Memory B cell (primary cell): ENCODE measurements at places on chromosomes 1 and 21.

GRCh38 chr1:24202987-24203386 is 15.9 kb upstream of the IFNLR1 start:
- DNase-seq, result no peak
- no peaks in the 10 kb centered on the region for H3K36me3 ChIP-seq
- peaks cover 2% of the 10 kb centered on the region for H3K27me3 ChIP-seq

DNA sequence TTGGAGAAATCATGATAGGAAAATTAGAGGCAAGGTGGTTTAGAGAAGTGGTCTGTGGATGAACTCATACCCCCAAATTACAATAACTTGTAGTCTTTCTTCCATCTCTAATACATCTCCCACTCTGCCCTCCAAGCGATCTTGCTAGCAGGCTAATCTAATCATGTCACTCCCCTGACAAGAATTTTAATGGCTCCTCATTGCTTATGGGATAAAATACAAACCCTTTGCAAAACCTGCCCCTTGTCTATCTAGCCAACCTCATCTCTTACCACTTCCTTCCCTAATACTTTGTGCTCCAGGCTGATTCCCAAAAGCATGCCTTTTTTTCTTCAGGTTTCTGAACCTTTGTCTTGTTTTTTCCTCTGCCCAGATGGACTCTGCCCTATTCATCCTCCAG is 71.3 kb upstream of the LRRN2 start:
- no peak for DNase-seq
- no peak overlapping the region for H3K27ac ChIP-seq
- peaks cover 8% of the 10 kb centered on the region for H3K27me3 ChIP-seq
- H3K4me3 ChIP-seq, result no peak overlapping the region

DNA sequence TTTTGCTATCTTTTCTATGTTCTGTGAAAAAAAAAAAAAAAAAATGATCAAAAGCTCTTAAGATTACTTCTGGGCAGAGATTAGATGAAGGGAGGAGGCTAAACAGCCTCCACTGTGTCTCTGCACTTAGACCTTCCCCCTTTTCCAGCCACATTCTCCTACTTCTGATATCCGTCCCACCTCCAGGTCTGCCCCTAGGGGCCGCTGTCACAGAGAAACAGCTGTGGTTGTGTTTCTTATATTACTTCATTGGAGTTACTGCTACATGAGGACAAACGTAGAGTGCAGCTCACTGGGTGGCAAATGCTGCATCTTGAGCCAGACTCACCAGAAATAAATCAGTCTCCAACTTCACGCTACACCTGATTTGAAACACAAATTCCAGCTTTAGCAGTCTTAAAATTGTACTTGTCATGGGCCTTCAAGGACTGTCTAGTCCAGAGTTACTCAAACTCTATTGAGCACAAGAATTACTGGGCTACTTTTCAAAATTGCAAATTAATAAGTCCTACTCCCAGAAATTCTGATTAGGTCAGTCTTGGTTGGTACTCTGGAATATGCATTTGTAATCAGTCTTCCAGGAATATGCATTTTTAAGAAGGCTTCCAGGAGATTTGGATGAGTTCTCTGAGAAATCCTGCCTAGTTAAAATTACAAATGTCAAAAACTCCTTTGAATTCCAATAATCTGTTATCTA is 125.2 kb upstream of the PTBP2 start:
- DNase-seq, result no peak
- H3K36me3 ChIP-seq, result no peaks in the 10 kb centered on the region
- no peak overlapping the region for H3K27ac ChIP-seq
- H3K4me3 ChIP-seq, result no peak overlapping the region

- peaks cover 4% of the 10 kb centered on the region for H3K27me3 ChIP-seq
- no peak overlapping the region for H3K27ac ChIP-seq
- H3K4me3 ChIP-seq, result no peak overlapping the region
Observed at GRCh38 chr1:211724687-211725196, 49.3 kb upstream of the NEK2 start.

DNA sequence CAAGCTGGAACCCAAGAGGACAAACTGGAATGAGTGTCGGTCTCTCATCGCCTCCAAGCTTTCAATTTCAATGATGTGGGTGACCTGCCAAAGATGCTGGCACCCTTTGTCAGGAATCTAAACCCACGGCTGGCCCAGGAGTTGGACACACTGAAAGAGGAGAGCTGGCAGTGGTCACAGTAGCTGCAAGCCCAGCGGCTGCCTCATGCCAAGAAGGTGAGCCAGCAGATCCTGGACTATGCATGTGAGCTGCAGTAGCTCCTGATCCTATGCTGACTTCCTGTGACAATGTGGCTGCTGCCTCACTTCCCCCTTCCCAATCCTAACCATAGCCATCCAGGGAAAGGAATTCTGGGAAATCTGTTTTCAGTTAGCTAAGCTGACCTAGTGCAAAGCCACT is 117.0 kb upstream of the VAV3 start:
- H3K27me3 ChIP-seq, result no peaks in the 10 kb centered on the region
- no peak for DNase-seq
- H3K36me3 ChIP-seq, result no peaks in the 10 kb centered on the region

DNA sequence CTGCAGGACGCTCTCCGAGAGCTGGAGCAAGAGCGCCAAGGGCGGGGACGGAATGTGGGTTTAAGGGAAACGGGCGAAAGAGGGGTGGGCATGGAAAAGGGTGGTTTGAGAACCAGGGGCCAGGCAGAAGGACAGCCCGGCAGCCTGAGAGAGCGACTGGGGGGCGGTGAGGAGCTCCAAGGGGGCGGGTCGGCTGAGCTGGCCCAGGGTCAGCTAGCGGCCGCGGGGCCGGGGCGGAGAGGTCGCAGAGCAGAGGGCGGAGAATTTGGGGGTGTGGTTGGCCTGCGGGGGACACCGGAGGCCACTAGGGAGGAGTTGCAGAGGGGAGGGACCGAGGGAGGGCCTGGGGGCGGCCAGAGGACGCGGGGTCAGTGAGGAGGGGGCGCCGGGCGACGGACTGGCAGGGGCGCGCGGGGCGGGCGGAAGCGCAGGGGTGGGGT is 54.7 kb downstream of the NDUFS5 start:
- H3K36me3 ChIP-seq, result peaks cover 2% of the 10 kb centered on the region
- H3K4me1 ChIP-seq, result peaks cover 5% of the 10 kb centered on the region
- no peak for DNase-seq
- peak overlapping the region; percentile 85 for H3K4me3 ChIP-seq

DNA sequence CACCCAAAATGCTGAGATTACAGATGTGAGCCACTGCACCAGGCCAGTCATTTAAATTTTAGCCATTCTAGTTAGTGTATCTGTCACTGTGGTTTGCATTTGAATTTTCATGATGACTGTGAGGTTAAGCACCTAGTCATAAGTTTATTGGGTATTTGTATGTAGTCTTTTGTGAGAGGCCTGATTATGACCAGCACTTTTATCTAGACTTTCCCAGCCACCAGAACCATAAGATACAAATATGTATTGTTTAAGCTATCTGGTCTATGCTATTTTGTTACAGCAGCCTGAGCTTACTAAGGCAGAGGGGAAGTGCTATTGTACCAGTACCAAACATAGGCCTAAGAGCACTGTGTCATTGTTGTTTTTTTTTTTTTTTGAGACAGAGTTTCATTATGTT is 19.9 kb upstream of the DNAJC6 start:
- H3K36me3 ChIP-seq, result no peaks in the 10 kb centered on the region
- no peak for DNase-seq
- H3K27ac ChIP-seq, result no peak overlapping the region
- no peak overlapping the region for H3K4me3 ChIP-seq
- H3K27me3 ChIP-seq, result peaks cover 5% of the 10 kb centered on the region
- no peaks in the 10 kb centered on the region for H3K4me1 ChIP-seq

DNA sequence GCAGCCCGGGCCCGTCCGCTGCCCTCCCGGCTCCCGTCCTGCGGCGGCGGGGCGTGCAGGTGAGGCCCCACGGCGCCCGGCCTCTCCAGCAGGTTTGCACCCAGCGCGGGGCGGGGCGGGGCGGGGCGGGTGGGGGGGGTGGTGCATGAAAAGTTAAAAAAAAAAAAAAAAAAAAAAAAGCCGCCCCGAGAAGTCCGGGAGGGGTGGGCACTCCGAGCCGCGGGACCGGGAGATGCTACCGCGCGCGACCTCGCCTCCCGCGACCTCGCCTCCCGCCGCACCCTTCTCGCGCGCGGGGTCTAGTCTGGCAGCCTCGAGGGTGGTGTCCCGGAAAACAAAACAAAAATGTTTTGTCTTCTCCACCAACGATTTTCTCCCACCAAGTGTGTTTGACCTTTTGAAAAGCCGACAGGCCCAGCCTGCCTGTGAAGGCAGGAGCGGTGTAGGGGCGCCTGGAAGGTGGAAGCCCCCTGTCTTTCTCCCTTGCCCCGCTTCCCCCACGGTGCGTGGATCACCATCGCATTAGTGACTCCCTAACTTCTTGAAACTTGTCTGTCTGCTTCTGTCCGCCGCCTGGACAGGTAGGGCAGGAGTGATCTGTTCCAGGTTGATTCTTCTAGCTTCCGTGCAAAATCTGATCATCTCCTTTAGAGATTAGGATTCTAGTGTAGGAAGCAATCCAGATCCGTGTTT is 569 bp downstream of the RCAN3 start:
- peaks cover 2% of the 10 kb centered on the region for H3K36me3 ChIP-seq
- peak overlapping the region; percentile 94 for H3K4me3 ChIP-seq
- peak overlapping the region; percentile 93 for H3K27ac ChIP-seq
- peak; percentile 18 for DNase-seq
- H3K27me3 ChIP-seq, result no peaks in the 10 kb centered on the region

DNA sequence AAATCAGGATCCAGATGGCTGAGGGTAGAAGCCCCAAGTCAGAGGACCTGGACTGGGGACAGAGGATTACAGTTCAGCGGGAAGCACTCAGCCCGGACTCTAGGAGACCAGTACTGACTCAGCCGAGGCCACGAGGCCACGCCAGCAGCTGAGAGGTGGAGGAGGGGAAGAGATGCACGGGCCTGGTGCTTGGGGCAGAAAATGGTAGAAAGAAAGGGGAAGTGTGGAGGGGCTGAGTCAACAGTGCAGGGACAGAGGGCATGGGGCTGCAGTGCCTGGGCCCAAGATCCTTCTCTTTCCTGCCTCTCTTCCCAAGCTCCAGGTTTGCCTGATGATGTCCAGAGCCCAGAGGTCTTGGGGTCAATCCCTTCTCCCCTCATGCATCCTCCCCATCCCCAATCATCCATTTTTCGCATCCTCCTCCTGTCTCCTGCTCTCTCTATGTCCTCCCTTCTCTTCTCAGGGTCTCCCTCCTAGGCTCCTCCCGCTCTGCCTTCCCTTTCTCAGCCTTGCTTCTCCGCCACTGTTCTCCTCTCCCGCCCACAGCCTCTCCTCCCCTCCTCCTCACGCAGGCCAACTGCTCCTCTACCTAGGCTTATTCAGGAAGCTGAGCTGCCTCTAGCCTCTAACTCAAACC is 7.7 kb downstream of the ARHGEF2 start:
- peaks cover 38% of the 10 kb centered on the region for H3K36me3 ChIP-seq
- H3K4me1 ChIP-seq, result peaks cover 84% of the 10 kb centered on the region
- DNase-seq, result no peak
- H3K27me3 ChIP-seq, result no peaks in the 10 kb centered on the region
- H3K27ac ChIP-seq, result peak overlapping the region; percentile 81

- H3K4me1 ChIP-seq, result peaks cover 27% of the 10 kb centered on the region
- peaks cover 2% of the 10 kb centered on the region for H3K36me3 ChIP-seq
- peak overlapping the region; percentile 80 for H3K27ac ChIP-seq
- peak; percentile 28 for DNase-seq
- no peaks in the 10 kb centered on the region for H3K27me3 ChIP-seq
Observed at GRCh38 chr1:9909234-9910046, 629 bp downstream of the CTNNBIP1 start.

- DNase-seq, result no peak
- H3K27ac ChIP-seq, result no peak overlapping the region
- H3K4me3 ChIP-seq, result no peak overlapping the region
Observed at GRCh38 chr1:91529856-91530255, 29.2 kb downstream of the CDC7 start.

- H3K27me3 ChIP-seq, result no peaks in the 10 kb centered on the region
- no peak for DNase-seq
- no peak overlapping the region for H3K4me3 ChIP-seq
- peak overlapping the region; percentile 2 for H3K27ac ChIP-seq
- H3K4me1 ChIP-seq, result peaks cover 14% of the 10 kb centered on the region
Observed at GRCh38 chr1:119978018-119978505, 81.7 kb upstream of the ADAM30 start.

- H3K4me1 ChIP-seq, result peaks cover 2% of the 10 kb centered on the region
- H3K27ac ChIP-seq, result no peak overlapping the region
Observed at GRCh38 chr1:11961230-11961629, 19.0 kb upstream of the MFN2 start.

DNA sequence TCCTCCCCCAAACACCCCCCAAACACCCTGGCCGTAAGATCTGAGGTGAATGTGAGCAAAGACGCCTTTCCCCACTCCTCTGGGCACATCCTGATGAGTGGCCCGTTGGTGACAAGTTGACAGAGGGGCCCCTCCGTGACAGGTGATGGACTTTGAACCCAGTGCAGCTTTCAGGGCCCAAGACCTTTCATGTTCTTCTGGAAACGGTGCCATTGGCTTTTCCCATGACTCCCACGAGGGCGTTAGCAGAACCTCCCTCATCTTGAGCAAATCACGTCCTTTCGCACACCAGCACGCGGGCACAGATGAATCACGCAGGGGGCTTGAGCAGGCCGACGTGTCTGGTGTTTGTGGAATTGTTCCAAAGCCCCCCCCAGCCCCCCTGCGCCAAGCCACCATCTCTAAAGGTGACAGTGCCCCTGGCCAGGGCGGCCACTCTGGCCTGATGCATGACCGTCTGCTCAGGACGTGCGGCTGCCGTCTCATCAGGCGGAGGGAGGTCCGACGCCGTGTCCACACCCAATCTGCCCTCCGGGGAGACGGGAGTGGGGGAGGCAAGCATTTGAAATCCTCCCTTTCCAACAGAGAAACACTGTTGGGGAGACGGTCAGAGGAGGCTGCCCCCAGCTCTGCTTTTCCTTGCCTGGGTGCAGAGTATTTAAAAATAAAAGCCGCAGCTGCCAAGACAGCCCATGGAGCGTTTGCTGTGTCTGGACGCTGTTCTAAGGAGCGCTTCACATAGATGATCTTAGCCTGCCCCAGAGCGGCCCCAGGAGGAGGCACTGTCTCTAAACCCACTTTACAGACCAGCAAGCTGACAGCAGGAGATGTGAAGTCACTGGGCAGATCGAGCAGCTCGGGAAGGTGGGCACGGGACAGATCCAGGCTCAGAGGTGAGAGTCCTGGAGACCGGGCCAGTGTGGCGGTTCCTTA is 98.3 kb upstream of the ARHGEF16 start:
- no peak overlapping the region for H3K27ac ChIP-seq
- H3K36me3 ChIP-seq, result no peaks in the 10 kb centered on the region
- no peak overlapping the region for H3K4me3 ChIP-seq
- no peak for DNase-seq

DNA sequence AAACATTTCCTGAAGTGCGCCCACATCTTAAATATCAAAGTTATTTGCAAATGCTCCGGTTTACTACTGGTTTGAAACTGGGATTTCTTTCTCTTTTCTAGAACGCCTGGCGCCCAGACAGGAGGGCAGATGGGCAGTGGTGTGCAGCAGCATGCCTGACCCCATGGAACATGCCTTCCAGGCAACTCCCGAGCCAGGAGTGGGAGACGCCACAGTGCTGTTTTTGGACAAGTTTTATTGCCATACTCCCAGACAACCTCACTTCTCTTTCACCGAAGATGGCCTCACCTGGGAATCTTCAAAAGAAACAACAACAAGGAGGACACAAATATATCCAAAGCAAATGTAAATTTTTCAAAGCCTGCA is 21.5 kb downstream of the UBE2G2 start:
- no peak for DNase-seq
- H3K4me1 ChIP-seq, result peaks cover 11% of the 10 kb centered on the region
- no peak overlapping the region for H3K27ac ChIP-seq
- H3K27me3 ChIP-seq, result no peaks in the 10 kb centered on the region
- no peak overlapping the region for H3K4me3 ChIP-seq
